ENCODE measurements at places on chromosomes 11 and 22. TPM values are rescaled to one million over a fixed set of nuclear protein-coding genes. Genes with fewer than 3 reads are reported as not detected.

- DNase-seq, result no peak
Observed at GRCh38 chr11:133966172-133966651, 9.4 kb upstream of the IGSF9B start.

CASP5 gene
- not detected for total RNA-seq

- no peak for DNase-seq
Observed at GRCh38 chr22:28835630-28836189, 35.3 kb upstream of the XBP1 start.

NADSYN1 gene
- 20.5 TPM for total RNA-seq

GRCh38 chr22:35350539-35351503, 30.1 kb upstream of the HMOX1 start:
- peak; percentile 93 for DNase-seq

TRIM48 gene
- total RNA-seq, result not detected

- DNase-seq, result no peak
Observed at GRCh38 chr11:119999220-119999619, 138.7 kb downstream of the TRIM29 start.

DNA sequence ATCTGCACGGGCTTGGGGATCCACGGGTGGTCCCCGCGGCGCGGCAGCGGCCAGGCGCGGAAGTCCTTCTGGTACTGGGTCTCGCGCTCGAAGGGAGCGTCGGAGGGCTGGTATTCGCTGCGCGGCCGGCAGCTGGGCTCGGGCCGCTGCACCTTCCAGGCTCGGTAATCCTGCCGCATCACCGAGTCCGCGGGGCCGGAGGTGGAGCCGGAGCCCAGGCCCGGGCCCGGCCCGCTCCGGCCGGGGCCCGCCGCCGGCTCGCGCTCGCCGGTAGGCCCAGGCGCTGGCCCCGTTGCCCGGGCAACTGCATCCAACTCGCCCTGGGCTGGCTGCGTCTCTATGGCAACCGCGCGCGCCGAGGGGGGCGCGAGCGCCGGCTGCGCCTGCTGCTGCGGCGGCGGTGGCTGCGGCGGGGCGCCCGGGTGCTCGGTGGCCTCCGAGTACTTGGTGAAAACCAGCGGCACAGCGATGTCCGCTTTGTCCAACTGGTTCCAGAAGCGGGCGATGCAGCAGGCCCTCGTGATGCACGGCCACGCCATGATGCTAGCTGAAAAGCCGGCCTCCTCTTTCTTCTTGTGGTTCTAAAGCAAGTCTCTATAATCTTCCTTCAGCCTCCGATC, 897 bp downstream of the MAP6 start:
- peak; percentile 79 for DNase-seq

MS4A6E gene
- total RNA-seq, result not detected

ZFP91 gene
- total RNA-seq, result 64.4 TPM

DNA sequence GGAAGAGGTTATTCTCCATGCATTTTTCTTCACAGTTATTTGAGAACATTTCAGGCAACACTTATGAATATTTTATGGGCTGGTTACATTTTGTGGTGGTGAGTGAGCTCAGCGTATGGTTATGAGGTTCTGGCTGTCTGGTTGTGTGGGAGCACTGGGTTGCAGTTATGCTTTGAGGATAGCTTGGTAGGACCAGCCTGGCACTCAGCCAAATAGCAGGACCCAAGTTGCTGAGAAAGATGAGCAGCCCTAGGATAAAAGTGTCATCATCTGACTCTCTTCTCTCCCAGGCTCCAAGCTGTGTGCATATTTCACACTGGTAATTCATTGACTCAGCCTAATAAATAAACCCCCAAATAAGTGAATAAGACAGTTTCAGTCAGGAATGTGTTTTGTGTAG, 8.1 kb upstream of the SRSF8 start:
- DNase-seq, result no peak

FAT3 gene
- 0.47 TPM for total RNA-seq

SLC25A18 gene
- 2.2 TPM for total RNA-seq

DNA sequence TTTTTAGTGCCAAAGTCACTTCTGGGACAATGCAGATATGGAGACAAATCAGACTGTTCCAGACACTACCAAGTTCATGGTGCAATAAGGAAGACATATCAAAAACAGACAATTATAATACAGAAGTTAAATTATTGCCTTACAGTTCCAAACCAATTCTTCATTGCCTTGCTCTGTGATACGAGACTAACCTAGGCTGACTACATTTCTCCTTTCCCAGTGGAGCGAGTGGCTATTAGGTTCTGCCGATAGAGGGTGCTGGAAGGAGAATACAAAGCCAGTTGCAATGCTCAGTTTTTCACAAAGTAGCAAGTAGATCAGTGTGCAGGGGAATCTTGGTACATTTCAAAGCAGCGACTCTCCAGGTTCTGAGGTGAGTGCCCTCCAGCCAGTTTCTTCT, 67.8 kb downstream of the FAM168A start:
- no peak for DNase-seq

DNA sequence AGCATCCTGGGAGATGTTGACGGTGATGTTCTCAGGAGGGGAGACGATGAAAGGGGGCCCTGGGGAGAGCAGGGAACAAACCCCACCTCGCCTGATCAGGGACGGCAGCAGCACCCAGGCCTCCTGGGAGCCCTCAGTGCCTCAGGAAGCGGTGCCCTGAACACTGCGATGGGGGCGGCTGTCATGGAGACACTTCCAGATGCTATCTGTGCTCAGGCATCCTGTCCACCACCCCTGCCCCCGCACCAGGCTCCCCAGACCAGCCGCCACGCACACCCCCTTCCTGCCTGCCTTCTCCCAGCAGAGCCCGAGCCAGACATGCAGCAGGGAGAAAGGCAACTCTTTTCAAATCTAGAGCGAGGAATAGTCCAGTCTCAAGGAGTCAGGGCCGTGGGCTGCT, 20.6 kb downstream of the IGSF9B start:
- no peak for DNase-seq

C11orf42 gene
- not detected for total RNA-seq

PKDREJ gene
- not detected for total RNA-seq

- no peak for DNase-seq
Observed at GRCh38 chr11:77723024-77723423, 85.4 kb upstream of the CLNS1A start.

Data from left ventricle myocardium superior (tissue), 1 donor.